ENCODE measurements at places on chromosomes 11 and 22.
A peak's percentile ranks its signal among the peaks of the same experiment; 100 is the strongest.

- H3K36me3 ChIP-seq: no peaks in the 10 kb centered on the region
- no peak overlapping the region for H3K4me3 ChIP-seq
- H3K27ac ChIP-seq: no peak overlapping the region
- no peaks in the 10 kb centered on the region for H3K27me3 ChIP-seq
Observed at GRCh38 chr11:67634366-67635230, 4.9 kb upstream of the NUDT8 start.

- H3K36me3 ChIP-seq: peaks cover 9% of the 10 kb centered on the region
- H3K4me3 ChIP-seq: peak within 1 kb of the TSS; percentile 90
- peak within 1 kb of the TSS; percentile 88 for H3K27ac ChIP-seq
- peaks cover 35% of the 10 kb centered on the region for H3K4me1 ChIP-seq
- DNase-seq: peak; percentile 86
- no peaks in the 10 kb centered on the region for H3K27me3 ChIP-seq
Observed at GRCh38 chr11:64225608-64226506, at the start of the genes NUDT22 and TRPT1. TSS of gene NUDT22 (plus strand) at chr11:64226274. CDS start at chr11:64226653, 379 bp downstream. TSS of gene TRPT1 (minus strand) at chr11:64226186. CDS start at chr11:64225860, 326 bp downstream.

DNA sequence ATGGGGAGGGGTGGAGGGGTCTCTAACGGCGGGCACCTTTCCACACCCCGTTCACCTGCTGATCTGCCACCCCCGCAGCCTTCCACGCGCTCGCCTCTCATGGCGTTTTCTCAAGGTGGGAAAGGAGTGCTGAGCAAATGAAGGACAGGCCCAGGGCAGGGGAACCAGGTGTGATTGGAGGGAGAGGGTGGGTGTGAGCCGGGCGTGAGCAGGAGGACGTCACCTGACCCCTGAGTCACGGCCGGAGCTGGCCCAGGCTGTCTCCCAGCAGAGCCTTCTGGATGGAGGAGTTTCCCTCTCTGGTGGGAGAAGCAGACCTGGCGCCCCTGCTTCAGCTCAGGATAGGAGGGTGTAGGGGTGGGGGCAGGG, 14.0 kb upstream of the ARHGAP8 start:
- no peak for DNase-seq
- H3K4me3 ChIP-seq: no peak overlapping the region
- no peak overlapping the region for H3K27ac ChIP-seq

DNA sequence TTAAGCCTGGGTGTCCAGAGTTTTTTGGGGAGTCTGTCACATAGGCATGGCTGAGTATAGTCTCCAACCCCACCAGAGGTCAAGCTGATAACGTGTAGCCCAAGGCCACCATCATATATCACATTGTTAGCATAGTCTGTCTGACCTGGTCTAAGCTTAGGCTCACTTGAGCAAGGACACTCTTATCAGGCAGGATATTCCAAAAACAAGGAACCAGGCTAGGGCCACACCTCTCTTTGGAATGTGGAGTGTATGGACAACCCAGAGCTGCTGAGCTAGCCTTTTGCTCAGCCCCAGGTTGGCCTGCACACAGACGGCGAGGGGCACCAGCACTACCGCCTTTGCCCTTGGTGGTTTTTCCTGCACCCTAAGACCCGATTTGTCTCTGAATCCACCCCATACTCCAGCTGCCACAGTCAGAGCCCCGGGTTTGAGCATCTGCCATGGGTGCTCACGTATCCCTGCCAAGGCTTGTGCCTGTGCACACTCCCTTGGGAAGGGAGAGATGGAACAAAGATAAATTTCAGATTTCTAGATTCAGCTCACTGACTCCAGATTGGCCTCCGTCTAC, 7.2 kb downstream of the SNAP29 start:
- H3K4me1 ChIP-seq: peaks cover 43% of the 10 kb centered on the region
- no peaks in the 10 kb centered on the region for H3K27me3 ChIP-seq
- no peak overlapping the region for H3K4me3 ChIP-seq
- peaks cover 8% of the 10 kb centered on the region for H3K36me3 ChIP-seq

GRCh38 chr11:78851878-78852586, 277.4 kb upstream of the NARS2 start:
- no peaks in the 10 kb centered on the region for H3K36me3 ChIP-seq
- no peaks in the 10 kb centered on the region for H3K4me1 ChIP-seq
- no peaks in the 10 kb centered on the region for H3K27me3 ChIP-seq

- no peak for DNase-seq
- no peak overlapping the region for H3K27ac ChIP-seq
- no peaks in the 10 kb centered on the region for H3K4me1 ChIP-seq
- H3K27me3 ChIP-seq: no peaks in the 10 kb centered on the region
- H3K36me3 ChIP-seq: no peaks in the 10 kb centered on the region
Observed at GRCh38 chr22:42745118-42745517, 24.4 kb upstream of the A4GALT start.

- no peaks in the 10 kb centered on the region for H3K36me3 ChIP-seq
- no peaks in the 10 kb centered on the region for H3K4me1 ChIP-seq
- no peak overlapping the region for H3K27ac ChIP-seq
- peaks cover 8% of the 10 kb centered on the region for H3K27me3 ChIP-seq
- DNase-seq: no peak
- no peak overlapping the region for H3K4me3 ChIP-seq
Observed at GRCh38 chr11:32068134-32068870, 22.6 kb upstream of the RCN1 start.

- no peak overlapping the region for H3K27ac ChIP-seq
- no peak for DNase-seq
- no peaks in the 10 kb centered on the region for H3K4me1 ChIP-seq
- H3K4me3 ChIP-seq: no peak overlapping the region
Observed at GRCh38 chr11:36131721-36132397, 157.4 kb downstream of the COMMD9 start.

DNA sequence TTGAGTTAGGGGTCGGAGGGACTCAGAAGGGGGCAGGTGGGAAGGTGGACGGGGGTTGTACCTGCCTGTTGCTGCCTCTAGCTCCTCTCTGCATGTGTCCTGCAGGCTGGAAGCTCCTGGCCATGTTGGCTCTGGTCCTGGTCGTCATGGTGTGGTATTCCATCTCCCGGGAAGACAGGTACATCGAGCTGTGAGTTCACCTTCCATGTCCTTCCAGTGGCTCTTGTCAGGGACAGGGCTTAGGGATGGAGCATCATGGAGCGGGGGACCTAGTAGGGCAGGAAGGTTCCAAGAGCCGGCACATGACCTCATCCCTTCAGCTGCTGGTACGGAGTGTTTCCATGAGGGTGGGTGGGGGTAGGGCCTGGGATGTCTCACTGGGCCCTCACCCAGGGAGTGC, 50.9 kb downstream of the ST3GAL4 start:
- H3K27me3 ChIP-seq: no peaks in the 10 kb centered on the region
- H3K36me3 ChIP-seq: no peaks in the 10 kb centered on the region
- no peak overlapping the region for H3K27ac ChIP-seq
- no peaks in the 10 kb centered on the region for H3K4me1 ChIP-seq
- no peak for DNase-seq

DNA sequence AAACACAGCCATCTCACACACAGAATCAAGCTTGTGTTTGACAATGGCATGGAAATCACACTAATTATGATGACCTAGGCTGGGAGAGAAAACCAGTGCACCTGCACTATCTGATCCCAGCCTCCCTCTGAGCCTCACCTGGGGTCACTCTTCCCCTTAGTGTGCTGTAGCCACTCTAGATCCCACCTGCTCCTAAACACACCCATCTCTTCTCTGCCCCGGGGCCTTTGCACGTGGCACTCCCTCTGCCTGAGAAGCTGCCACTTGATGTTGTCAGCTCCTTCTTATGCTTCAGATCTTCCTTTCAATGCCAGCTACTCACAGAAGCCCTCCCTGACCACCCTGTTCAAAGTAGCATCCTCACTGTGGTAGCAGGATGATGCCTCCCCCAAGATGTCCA, 42.9 kb upstream of the NFAM1 start:
- H3K27me3 ChIP-seq: no peaks in the 10 kb centered on the region
- H3K4me3 ChIP-seq: no peak overlapping the region
- no peaks in the 10 kb centered on the region for H3K36me3 ChIP-seq
- DNase-seq: no peak
- peaks cover 8% of the 10 kb centered on the region for H3K4me1 ChIP-seq
- no peak overlapping the region for H3K27ac ChIP-seq

GRCh38 chr11:109933126-109933525, 160.1 kb upstream of the ZC3H12C start:
- DNase-seq: no peak
- no peaks in the 10 kb centered on the region for H3K4me1 ChIP-seq
- no peaks in the 10 kb centered on the region for H3K27me3 ChIP-seq
- no peak overlapping the region for H3K27ac ChIP-seq
- H3K36me3 ChIP-seq: no peaks in the 10 kb centered on the region

GRCh38 chr22:33565580-33565995, 354.7 kb downstream of the LARGE1 start:
- no peaks in the 10 kb centered on the region for H3K27me3 ChIP-seq
- no peaks in the 10 kb centered on the region for H3K4me1 ChIP-seq
- no peaks in the 10 kb centered on the region for H3K36me3 ChIP-seq

- no peak for DNase-seq
- no peaks in the 10 kb centered on the region for H3K4me1 ChIP-seq
- no peaks in the 10 kb centered on the region for H3K36me3 ChIP-seq
- no peak overlapping the region for H3K27ac ChIP-seq
- no peak overlapping the region for H3K4me3 ChIP-seq
Observed at GRCh38 chr22:48755059-48755949, 1072.4 kb downstream of the BRD1 start.

DNA sequence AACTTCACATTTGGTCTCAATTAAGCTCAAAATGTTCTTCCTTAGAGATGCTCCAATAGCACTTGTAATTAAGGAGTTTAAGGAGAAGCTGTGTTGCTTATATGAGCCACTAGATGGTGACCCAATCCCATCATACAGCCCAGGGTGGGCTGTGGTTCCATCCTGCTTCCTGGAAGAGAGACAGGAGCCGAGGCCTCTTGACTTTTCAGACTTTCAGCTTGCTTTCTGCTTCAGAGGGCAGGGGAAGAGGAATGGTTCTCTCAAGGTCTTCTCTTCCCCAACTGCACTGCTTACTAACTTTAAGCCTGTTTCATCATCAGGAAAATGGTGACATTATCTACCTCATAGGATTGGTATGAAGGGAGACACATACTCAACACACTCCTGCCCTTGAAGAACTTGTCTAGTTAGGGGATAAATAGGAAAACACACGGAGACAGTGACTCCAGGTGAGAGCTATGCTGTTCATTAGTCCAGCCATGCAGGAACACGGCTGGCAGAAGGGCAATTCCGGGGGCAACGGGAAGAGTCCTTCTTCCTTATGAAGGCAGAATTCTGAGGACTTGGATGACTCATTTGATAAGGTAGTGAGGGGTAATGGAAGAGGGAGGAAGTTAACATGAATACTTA, 20.1 kb downstream of the TMEM218 start:
- DNase-seq: peak; percentile 13
- no peaks in the 10 kb centered on the region for H3K27me3 ChIP-seq
- no peak overlapping the region for H3K4me3 ChIP-seq
- no peak overlapping the region for H3K27ac ChIP-seq
- no peaks in the 10 kb centered on the region for H3K4me1 ChIP-seq
- H3K36me3 ChIP-seq: no peaks in the 10 kb centered on the region

DNA sequence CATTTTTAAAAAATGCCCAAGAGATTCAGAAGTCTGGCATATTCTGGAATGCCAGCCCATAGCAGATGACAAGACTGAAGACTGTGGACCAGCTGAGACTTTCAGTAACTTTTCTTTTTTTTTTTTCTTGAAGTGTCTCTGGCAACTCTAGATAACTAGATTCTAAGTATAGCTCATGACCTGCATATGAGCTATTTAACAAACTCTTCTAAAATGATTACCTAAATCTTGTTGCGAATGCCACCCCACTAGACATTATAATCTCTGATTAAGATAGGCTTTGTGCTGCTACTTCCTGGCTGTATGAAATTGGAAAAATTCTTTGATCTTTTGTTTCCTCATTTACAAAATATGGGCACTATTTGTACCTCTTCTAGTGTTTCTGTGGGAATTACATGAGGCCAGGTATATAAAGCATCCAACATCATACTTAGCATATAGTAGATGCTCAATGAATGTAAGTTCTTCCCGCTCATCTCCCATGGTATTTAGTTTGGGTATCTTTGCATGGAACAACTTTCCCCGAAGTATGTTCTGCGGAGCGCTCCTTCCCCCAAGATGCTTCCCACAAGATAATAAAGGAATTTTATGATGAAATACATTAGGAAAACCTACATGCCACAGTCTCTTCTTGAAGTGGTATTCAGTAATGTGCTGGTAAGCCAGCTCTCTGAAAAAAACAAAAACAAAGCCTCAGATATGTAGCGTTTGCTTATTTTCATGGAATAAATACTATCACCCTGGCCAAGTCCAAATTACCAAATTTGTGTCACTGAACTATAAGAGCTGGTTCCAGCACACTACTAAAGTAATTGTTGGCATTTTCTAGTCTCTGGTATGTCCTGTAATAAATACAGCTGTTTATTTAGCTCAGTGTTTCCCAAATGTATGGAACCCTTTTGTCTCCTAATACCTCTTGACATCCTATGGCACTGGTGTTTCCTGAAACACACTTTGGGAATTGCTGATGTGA, 86.8 kb upstream of the TIMP3 start:
- no peak overlapping the region for H3K27ac ChIP-seq
- H3K4me1 ChIP-seq: no peaks in the 10 kb centered on the region
- H3K4me3 ChIP-seq: no peak overlapping the region

- no peaks in the 10 kb centered on the region for H3K36me3 ChIP-seq
- H3K4me3 ChIP-seq: no peak overlapping the region
- no peaks in the 10 kb centered on the region for H3K4me1 ChIP-seq
- no peak for DNase-seq
Observed at GRCh38 chr11:129131316-129131715, 60.8 kb downstream of the ARHGAP32 start.

- H3K4me3 ChIP-seq: no peak overlapping the region
- no peaks in the 10 kb centered on the region for H3K4me1 ChIP-seq
- no peaks in the 10 kb centered on the region for H3K27me3 ChIP-seq
Observed at GRCh38 chr11:45250035-45250718, 36.0 kb downstream of the SYT13 start.

GRCh38 chr11:3879967-3880542, 24.6 kb downstream of the STIM1 start:
- H3K4me1 ChIP-seq: peaks cover 74% of the 10 kb centered on the region
- H3K36me3 ChIP-seq: no peaks in the 10 kb centered on the region

DNA sequence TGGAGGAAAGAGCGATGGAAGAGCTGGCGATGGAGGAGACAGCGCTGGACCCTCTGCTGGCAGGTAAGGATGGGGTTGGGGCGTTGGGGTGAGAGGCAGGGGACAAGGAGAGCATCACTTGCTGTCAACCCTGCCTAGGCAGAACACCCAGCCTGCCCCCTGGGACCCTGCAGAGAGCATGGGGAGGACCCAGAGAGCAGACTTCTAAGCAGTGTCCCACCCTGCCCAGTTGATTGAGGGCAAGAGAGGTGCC, 111.6 kb upstream of the ANO1 start:
- H3K4me1 ChIP-seq: no peaks in the 10 kb centered on the region
- no peak overlapping the region for H3K27ac ChIP-seq
- H3K27me3 ChIP-seq: no peaks in the 10 kb centered on the region

- no peak overlapping the region for H3K4me3 ChIP-seq
- no peak overlapping the region for H3K27ac ChIP-seq
- no peaks in the 10 kb centered on the region for H3K27me3 ChIP-seq
- no peaks in the 10 kb centered on the region for H3K36me3 ChIP-seq
- H3K4me1 ChIP-seq: no peaks in the 10 kb centered on the region
Observed at GRCh38 chr11:78460471-78460870, 42.9 kb upstream of the GAB2 start.

DNA sequence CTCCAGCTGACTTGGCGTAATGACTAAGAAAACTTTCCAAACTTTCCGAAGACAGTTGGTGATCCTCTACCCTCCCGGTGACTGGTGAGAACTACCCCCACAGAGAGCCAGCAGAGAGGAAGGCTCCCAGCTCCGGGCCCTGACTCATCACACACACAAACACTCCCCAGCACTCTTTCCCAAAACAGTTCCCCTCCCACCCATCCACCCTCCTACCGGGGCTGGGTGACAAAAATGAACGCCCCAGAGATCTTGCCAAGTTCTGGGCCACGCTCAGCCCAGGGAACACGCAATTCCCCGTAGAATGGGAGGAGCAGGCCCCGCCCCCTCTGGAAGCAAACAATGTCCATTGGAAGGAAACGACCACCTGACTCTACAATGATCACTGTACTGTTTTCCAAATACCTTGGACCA, 21.3 kb upstream of the JAM3 start:
- DNase-seq: no peak
- H3K27me3 ChIP-seq: peaks cover 4% of the 10 kb centered on the region
- H3K4me3 ChIP-seq: no peak overlapping the region
- peaks cover 6% of the 10 kb centered on the region for H3K4me1 ChIP-seq
- no peaks in the 10 kb centered on the region for H3K36me3 ChIP-seq

Data from CD8-positive, alpha-beta memory T cell (primary cell).